ENCODE measurements at places on chromosomes 16 and 17.

DNA sequence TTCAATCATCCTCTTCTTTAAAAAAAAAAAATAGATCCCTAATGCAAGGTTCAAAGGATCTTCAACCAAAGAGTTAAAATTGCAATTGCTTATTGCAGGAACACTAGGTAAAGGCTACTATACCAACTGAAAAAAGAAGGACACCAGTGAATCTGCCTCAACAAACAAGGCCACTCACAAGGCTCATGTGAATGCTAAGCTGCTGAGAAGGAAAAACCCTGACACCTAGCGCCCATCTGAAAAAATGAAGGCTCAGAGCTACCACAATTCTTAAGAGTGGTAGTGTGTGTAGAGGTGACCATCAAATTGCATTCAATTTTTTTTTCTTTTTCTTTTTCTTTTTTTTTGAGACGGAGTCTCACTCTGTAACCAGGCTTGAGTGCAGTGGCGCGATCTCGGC lies 201.6 kb upstream of the C17orf78 start:
- no peak for DNase-seq

DNA sequence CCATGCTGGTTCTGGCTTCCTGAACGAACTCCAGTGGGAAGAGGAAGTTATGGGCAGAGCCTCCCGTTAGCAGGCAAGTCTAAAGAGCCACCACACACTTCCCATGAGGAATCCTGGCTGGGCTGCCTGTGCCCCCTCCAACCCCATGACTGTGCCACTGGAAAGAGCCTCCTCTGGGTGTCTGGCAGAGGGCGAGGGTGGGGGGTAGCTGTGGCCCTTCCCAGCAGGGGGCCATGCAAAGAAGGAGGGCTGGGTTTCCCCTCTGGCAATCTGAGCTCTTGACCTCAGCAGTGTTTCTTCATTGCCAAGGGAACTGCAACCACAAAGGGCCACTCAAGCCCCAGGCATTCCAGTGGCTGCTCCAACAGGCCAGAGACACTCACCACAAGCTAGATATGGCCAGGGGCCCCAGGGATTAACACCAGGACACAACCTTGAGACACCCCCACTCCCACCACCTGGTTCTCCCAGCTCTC lies 1.7 kb upstream of the RRAD start:
- no peak for DNase-seq

DNA sequence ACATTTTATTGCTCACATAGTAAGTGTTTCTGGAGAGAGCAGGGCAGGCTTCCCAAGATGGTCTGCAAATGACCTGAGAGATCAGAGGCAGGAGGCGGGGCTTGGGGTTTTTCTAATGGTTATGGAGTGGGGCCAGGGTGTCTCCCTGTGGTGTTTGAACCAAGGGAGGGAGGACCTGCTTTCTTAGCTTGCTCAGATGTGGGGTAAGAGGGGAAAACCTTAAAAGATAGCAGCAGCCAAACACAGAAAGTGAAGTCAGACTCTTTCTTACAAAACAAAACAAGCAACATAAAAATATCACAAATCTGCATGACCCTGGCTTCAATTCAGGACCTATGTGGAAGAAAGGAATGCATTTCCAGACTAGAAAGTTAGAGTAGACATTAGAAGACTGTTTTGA lies 22.9 kb upstream of the DNAJA2 start:
- DNase-seq: no peak

GRCh38 chr17:73156887-73157520 lies 7.8 kb upstream of the SSTR2 start:
- DNase-seq: no peak

- no peak for DNase-seq
Measured at GRCh38 chr17:6775871-6776405, at the start of gene FBXO39. Gene FBXO39, plus strand, starts transcription at chr17:6776215. Its CDS starts 3,654 bp downstream, at chr17:6779869.

GRCh38 chr17:36085765-36086164 lies 4.2 kb downstream of the CCL3 start:
- peak; percentile 61 for DNase-seq

DNA sequence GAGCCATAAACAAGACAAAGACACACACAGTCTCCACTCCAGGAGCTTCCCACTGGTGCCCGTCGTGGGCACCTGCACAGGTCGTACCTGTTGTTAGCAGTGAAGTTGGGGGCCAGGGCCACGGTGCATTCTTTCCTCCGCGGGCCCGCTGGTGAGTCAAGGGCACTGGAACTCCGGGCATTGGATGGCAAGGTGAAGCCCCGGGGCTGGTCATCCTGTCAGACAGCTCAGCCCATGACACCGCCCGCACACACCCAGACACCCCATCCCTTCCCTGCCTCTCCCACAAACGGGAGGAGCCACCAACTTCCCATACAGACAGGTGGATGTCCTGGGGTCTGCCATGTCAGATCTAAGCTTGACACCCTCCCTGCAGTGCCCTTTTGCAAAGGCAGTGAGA lies 16.1 kb downstream of the CEP131 start:
- DNase-seq: no peak

- DNase-seq: no peak
Measured at GRCh38 chr16:84479716-84480450, 24.6 kb downstream of the MEAK7 start.

- no peak for DNase-seq
Measured at GRCh38 chr17:40915721-40916256, 21.7 kb downstream of the KRT23 start.

- DNase-seq: no peak
Measured at GRCh38 chr17:64413513-64413912, 22.9 kb upstream of the PECAM1 start.

DNA sequence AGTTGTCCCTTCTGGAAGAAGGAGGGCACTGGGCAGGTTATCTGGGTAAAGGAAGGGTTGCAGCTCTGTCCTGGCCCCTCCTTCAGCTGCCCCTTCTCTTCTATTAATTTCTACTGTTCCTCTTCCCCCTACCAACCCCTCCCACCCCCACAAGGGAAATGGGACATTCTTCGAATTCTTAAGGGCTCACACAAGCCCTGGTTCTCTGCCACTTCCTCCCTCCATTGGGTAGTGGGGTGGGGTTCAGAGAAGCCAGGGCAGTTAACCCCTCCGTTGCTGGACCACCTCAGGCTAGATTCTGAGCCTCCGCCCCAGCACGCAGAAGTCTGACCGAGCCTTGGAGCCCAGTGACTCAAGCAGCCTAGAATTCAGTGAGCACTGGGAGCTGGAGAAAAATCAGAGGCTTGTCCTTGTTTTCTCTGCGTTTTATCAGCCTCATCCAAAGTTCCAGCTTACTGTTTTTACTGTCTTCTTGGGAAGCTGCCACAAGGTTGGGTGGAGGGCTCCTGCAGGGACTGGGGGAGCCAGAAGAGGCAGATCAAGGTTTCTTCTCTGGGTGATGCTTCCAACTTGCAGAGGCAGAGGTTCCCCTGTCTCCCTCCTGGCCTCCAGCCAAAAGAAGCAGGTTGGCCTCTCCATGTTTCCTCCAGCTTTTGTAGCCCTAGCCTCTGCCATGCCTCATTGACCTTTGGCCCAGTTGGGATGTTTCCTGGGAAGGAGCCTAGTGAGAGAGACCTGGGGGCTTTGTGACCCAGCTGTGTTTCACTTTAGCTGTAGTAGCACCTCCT lies 10.2 kb downstream of the LASP1 start:
- DNase-seq: no peak
